ENCODE measurements at places on chromosomes 16 and 17.

- DNase-seq: peak; percentile 60
Measured at GRCh38 chr16:57266531-57267260, 17.8 kb downstream of the PLLP start.

GRCh38 chr17:50829332-50829731 is 6.1 kb upstream of the WFIKKN2 start:
- DNase-seq: no peak

DNA sequence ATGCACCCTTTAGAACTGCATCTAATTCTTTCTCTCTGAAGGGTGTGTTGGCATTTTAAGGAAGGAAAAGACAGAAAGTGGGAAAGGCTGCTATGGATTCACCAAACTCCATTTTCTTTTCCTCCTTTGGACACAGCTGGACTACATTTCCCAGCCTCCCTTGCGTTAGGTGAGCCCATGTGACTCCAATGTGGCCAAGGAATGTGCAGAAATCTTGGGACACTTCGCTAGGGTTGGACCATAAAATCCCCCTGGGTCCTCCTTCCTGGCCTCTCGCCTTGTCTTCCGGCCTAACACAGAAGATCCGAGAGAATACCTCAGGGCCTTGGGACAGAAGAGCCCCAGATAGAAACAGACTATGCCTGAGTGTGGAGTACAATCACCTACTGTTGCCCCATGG is 56.3 kb downstream of the ABCC12 start:
- DNase-seq: no peak

GRCh38 chr16:87297407-87297806 is 19.8 kb downstream of the C16orf95 start:
- no peak for DNase-seq

GRCh38 chr17:28951991-28952975 is 965 bp upstream of the PHF12 start:
- DNase-seq: peak; percentile 98

DNA sequence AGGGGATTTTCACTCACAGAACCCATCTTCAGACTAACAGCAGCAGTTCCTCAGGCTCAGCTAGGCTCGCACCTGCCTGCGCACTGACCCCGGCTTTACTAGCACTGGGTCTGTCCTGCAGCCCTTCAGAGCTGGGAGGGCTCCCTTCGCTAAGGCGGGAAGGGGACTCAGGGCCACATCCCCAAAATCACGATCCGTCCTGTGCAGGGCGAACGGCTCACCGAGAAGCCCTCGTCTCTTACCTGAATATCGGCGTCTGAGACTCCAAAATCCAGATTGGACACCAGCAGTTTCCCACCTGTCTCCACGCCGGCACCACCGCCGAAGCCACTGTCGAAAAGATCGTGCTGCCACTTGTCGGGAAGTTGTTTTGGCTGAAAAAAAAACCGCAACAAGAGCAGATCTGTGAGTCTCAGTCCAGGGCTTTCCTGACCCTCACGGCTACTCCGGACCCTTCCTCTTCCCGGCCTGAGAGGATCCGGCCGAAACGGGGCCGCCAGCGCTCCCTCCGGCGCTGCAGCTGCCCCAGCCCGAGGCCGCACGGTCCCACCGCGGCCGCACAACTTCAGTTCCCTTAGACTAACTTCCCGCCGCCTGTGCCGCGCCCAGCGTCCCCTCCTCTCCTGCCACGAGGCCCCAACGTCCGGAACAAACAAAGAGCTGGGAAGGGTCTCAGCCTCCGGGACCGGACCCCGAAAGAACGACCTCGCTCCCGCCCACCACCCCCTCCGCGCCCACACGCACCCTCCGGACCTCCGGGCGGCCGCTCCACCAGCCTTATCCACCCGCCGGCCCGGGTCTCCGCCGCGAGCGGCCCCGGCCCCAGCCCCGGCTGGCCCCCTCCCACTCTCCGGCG is 711 bp downstream of the ALYREF start:
- DNase-seq: peak; percentile 41

DNA sequence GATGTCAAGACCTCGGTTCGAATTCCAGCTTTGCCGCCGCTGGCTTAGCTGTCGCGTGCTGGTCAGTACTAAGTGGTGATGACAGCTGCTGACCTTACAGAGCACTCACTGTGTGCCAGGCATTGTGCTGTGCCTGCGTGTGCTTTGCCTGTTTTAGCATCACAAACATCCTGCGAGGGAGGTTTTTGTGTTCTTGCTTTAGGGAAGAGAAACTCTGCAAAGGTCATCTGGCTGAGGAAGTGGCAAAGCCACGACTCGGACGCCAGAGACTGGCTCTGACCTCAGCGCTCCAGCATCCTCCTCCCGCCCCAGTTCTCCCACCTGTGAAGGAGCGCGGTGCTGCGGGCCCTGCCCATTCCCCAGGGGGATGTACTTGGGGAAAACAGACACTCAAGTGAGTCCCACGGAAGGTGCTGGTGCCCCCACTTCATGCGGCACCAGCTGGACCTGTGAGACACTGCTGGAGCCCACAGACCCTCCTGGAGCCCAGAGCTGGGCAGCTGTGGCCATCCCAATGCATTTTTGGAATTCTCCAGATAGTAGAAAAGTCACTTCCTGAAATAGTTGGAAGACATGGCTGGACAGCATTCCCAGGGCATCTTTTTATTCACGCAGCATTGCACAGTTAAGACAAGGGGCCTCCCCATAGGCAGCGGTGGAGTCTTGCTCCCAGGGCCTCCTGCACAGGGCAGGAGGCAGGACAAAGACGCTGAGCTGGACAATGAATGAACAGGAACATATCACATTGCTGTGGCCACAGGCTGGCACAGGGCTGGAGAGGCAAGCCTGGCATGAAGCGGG is 20.0 kb upstream of the HERPUD1 start:
- no peak for DNase-seq

GRCh38 chr17:82304826-82305726 is 12.3 kb downstream of the CD7 start:
- no peak for DNase-seq

- no peak for DNase-seq
Measured at GRCh38 chr17:36661047-36661666, 59.8 kb downstream of the MRM1 start.

- no peak for DNase-seq
Measured at GRCh38 chr17:57911834-57912673, 43.2 kb downstream of the CUEDC1 start.

DNA sequence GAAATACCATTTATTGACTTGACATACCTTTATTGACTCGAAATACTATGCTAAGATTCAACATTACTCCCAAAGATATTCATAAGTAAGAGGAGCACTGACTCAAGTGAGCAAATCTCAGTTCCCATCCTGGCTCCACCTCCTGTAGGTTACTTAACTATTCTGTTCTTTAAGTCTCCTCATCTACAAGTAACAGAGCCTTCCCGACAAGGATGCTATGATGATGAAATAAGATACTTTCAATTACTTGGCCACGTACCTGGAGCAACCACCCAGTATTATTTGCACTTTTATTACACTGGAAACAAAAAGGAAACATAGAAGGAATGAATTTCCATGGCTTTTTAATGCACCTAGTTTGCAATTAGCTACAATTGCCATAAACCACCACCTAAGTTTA is 16.3 kb downstream of the KANSL1 start:
- no peak for DNase-seq

DNA sequence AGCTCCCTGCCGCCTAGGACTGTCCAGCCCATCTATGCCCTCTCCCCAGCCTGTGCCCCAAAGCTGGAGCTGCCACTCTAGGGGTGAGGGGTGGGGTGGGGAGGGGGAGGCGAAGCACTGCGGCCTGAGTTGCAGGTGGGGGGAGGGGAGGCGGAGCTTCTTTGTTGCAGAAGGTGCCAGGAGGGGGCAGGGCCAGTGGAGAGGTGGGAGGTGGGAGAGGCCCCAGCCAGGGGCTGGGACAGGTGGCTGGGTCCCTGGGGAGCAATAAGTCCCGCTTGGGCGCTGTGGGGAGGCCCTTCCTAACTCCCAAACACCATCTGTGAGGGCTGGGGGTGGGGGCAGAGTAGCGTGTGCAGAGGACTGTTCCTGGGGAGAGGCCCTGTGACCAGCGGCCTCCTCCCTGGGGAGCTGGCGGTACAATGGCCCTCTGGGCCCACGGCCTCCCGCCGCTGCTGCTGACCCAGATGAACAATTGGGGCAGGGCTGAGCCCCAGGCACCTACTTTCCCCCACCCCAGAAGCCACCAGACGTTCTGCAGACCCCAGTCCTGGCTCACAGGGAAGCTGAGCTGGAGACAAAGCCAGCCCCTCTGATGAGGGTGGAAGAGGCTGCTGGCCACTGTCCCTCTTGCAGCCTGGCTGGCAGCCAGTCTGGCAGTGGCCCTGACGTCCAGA is 2.2 kb upstream of the NTN3 start:
- DNase-seq: no peak

DNA sequence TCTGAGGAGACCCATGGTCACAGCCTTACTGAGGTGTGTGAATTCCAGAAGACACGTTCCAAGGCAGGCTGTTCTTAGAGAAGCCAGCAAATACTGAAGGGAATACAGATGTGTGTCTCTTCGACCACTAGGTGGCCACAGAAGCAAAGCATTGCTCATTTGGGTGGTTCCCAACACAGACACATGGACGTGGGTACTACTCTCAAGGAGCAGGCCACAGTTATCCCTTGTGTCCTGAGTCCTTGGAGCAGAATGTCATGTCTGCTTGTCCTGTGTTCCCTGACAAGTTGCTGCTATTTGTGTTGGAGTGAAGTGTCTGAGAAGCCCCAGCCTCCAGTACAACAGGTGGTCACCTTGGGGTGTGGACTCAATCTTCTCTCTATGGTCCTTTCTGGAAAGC is 30.3 kb downstream of the HMOX2 start:
- peak; percentile 74 for DNase-seq

GRCh38 chr17:39812466-39812865 is 51.6 kb downstream of the IKZF3 start:
- DNase-seq: no peak

DNA sequence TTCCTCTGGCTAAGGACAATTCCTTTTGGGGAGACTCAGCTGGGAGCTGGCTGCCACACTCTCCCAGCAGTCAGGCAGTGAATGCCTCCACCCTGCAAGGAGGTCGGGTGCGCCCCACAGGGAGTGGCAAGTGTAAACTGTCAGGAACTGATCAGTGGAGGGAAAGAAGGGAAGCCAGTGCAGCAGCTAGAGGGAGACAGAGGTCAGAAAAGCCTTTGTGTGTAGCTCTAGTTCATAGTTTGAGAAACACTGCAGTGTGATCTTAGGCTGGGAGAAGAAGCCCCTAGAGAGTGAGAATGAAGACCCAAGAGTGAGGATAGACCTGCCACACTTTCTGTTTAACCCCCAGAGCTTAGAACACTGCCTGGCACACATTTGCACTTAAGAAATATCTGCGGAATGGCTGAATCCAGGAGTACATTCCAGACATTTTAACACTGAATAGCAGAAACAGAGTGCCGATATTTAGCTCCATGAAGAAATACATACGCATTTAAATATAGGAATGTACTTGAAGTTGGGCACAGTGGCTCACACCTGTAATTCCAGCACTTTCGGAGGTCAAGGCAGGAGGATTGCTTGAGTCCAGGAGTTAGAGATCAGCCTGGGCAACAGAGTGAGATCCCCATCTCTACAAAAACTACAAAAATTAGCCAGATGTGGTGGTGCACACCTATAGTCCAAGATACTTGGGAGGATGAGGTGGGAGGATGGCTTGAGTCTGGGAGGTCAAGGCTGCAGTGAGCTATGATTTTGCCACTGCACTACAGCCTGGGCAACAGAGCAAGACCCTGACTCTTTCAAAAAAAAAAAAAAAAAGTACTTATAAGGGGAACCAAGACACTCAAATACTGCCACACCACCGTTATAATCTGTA is 11.1 kb upstream of the SLC5A11 start:
- DNase-seq: peak; percentile 19

GRCh38 chr17:32806646-32807045 is 70.3 kb downstream of the MYO1D start:
- DNase-seq: no peak

- DNase-seq: no peak
Measured at GRCh38 chr16:10543231-10543977, 37.0 kb downstream of the EMP2 start.

DNA sequence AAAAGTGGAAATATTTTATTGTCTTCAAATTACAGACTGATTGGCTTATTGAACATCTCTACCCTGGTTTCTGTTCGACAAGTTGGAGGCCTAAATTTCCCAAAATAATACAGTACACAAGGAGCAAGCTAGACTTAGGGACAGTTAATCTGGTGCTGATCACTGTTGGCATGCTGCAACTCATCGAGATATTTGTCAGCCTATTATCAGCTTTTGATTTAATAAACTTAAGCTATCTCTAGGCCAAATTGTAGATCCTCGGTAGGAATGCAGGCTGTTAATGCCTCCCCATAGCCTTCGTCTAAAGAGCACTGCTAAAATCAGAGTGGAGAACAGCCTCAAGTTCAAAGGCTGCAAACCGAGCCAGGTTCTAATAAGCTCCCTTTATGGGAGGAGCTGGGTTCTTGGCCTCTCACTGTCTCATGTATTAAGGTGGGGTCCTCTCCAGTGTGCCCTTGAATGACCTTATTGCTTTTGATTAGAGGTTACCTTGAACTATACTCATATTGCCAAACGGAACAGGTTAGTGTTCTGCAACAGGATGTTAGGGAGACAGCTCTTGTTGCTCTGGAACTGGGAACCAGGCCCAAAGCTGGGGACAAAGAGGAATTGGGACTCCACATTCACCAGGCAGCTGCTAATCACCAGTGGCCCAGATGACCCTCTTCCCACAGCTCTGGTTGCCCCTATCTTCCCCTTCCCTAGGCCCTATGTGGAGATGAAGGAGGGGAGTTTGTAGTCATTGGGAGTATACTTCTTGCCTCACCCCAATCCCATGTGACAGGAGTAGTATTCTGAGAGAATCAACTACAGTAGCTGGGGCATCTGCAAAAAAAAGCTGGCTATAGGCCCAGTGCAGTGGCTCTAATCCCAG is 69.5 kb upstream of the NOL11 start:
- DNase-seq: no peak

DNA sequence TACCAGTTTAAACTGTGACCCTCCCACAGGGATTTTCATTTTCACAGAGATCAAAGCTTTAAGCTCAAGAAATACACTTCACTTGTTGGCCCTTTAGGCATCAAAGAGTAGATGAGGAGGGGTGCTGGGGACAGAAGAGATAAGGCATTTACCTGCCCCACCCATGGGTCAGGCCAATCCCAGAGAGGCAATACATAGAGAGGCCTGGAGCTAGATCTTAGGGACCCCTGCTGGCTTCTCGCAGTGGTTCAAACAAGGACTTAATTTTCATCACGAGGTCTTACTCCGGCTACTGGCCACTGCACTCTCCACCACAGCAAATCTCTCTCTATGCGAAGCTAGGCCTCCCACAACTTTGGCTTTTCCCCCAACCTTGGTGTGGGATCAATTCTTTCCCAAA is 46.6 kb downstream of the NOG start:
- DNase-seq: no peak

DNA sequence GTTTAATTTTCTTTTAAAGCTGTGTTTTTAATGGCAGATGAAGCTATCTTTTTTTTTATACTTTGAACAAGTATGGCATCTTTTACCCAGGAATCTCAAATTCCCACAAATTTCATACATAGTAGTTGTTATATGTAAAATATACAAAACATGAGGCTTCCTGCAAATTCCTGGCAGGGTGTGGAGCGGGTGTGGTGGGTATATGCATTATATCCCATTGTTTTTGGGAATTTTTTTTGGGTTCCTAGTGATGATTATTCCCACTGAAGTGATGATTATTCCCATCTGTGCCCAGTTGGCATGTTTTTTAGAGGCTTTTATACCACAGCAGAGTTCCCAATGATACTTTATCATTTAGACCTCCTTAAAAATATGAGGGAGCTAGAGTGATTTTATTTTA is 320.4 kb downstream of the ZFHX3 start:
- DNase-seq: no peak

- DNase-seq: no peak
Measured at GRCh38 chr17:17382065-17382459, 78.9 kb downstream of the NT5M start.

- no peak for DNase-seq
Measured at GRCh38 chr17:79191270-79191934, 116.8 kb downstream of the ENGASE start.

All from activated CD8-positive, alpha-beta T cell treated with anti-CD3 and anti-CD28 coated beads for 36 hours (primary cell).